ENCODE measurements at places on chromosomes 6 and 20.
A peak's percentile ranks its signal among the peaks of the same experiment; 100 is the strongest.

- peak; percentile 56 for DNase-seq
Observed at GRCh38 chr6:29647927-29648642, 8.8 kb upstream of the MOG start.

DNA sequence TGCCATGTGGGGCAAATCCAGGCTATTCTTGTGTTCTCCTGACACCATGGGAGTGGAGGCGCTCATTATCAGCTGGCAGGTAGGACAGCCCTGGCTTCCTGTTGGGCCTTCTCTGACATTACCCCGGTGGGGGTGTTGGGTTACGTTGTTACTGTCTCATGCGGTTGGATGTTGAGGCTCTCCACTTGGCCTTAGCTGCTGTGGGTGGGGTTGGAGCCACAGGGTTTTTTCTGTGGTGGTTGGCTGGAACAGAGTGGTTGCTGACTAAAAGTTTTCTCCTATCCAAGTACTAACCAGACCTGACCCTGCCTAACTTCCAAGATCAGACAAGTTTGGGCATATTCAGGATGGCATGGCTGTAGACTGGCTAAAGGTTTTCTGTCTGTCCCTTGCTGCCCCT lies 20.2 kb downstream of the RIPK1 start:
- DNase-seq, result no peak

- DNase-seq, result no peak
Observed at GRCh38 chr20:40631119-40631631, 57.9 kb downstream of the MAFB start.

- peak; percentile 27 for DNase-seq
Observed at GRCh38 chr6:138692978-138693909, 80.3 kb upstream of the CCDC28A start.

DNA sequence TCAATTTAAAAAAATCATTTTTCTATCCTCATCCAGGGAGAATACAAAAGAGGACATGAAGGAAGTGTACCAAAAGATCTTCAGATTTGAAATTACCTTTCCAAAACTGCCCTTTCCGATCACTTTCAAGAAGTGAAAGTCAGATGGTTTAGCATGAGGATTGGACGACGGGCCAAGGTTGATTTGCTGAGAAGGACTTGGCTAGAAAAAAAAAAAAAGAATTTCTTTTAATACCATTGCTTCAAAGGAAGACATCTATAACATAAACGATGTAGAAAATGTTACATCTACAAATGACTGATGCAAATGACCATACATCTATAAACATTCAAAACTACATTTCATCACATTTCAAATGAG lies 120.9 kb upstream of the SLC2A12 start:
- no peak for DNase-seq

DNA sequence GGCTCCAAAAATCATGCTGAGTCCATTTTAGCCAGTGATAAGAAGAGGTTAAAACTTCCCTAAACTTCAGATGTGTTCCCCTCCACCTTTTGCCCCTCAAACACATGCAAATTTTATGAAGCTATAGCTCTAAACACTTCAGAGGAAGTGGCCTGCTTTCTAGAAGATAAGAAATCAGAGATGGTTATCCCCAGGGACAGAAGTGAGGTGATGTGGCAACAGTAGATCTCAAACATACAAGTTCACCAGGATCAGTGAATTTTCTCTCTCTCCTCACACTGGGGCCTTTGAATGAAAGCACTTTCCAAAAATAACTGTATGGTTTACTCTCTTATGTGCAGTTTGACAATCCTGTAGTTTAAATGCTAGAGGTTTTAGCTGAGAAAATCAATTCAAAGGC lies 332.0 kb downstream of the BTBD9 start:
- DNase-seq, result no peak

- DNase-seq, result no peak
Observed at GRCh38 chr20:62190639-62191411, 8.0 kb downstream of the MTG2 start.

GRCh38 chr6:75932067-75932466 lies 140.4 kb downstream of the IMPG1 start:
- DNase-seq, result peak; percentile 21

DNA sequence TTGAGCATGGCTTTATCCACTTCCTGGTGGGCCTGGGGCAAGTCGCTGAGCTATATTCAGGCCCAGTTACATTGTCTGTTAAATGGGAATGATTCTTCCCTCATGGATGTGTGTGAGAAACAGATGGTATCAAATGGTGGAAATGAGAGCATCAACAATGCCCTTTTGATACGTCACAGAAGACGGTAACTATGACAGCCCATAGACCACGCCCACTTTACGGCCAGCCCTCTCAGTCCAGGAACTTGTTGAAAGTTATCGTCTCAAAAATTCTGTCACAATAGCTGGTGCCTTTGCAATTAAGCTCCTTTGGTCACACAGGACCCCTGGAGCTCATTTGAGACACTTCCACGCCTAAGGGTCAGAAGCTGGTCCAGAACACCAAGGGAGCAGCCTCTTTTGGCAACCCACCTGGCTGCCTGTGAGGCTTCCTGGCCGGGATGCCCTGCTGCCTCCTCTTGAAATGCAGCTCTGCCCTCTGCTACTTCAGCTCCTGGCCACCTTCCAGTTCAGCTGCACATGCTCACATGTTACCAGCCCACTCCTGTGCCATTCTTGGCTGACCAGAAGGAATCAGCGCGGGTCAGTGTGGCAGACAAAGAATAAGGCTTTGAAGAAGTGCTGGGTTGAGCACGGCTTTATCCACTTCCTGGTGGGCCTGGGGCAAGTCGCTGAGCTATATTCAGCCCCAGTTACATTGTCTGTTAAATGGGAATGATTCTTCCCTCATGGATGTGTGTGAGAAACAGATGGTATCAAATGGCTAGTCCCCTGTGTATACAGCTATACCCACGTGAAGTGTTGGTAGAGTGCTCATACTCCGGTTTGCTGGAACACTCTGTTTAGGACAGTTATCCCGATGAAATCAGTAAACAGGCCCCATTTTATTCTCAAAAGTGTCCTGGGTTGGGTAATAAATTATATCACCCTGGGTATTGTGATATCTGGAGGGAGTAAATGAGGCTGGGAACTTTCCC lies 199.2 kb upstream of the SUPT3H start:
- peak; percentile 9 for DNase-seq

GRCh38 chr6:125270380-125270779 lies 31.4 kb downstream of the HDDC2 start:
- DNase-seq, result no peak

GRCh38 chr6:125107048-125107447 lies 46.5 kb upstream of the TPD52L1 start:
- DNase-seq, result no peak

- DNase-seq, result peak; percentile 52
Observed at GRCh38 chr20:30811885-30812671, 445.4 kb upstream of the DEFB115 start.

DNA sequence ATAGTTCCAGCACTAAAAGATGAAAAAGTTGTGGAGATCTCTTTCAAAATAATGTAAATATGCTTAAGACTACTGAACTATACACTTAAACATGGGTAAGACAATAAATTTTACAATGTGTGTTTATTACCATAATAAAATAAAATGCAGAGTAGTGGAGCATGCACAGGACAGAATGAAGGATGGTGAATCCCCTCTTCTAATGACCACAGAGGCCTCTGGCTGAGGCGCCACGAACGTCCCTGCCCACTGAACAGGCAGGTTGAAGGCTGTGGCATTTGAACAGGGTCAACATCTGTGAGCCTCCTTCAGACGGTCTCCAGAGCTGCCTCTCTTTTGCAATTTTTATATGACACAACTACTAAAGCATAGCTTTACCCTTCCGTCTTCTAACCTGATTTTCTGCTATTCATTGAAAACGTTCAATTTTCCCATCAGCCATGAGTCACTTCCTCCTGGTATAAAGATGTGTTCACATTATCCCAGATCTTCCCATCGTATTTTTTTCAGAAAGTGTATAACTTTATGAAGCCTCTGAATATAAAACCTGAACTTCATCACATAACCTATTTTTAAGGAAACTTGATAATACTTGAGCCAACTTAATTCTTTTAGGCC lies 37.8 kb downstream of the ADGRF4 start:
- no peak for DNase-seq

GRCh38 chr6:102520966-102521365 lies 1127.5 kb downstream of the GRIK2 start:
- peak; percentile 97 for DNase-seq

GRCh38 chr6:142927904-142928303 lies 17.1 kb downstream of the HIVEP2 start:
- no peak for DNase-seq

DNA sequence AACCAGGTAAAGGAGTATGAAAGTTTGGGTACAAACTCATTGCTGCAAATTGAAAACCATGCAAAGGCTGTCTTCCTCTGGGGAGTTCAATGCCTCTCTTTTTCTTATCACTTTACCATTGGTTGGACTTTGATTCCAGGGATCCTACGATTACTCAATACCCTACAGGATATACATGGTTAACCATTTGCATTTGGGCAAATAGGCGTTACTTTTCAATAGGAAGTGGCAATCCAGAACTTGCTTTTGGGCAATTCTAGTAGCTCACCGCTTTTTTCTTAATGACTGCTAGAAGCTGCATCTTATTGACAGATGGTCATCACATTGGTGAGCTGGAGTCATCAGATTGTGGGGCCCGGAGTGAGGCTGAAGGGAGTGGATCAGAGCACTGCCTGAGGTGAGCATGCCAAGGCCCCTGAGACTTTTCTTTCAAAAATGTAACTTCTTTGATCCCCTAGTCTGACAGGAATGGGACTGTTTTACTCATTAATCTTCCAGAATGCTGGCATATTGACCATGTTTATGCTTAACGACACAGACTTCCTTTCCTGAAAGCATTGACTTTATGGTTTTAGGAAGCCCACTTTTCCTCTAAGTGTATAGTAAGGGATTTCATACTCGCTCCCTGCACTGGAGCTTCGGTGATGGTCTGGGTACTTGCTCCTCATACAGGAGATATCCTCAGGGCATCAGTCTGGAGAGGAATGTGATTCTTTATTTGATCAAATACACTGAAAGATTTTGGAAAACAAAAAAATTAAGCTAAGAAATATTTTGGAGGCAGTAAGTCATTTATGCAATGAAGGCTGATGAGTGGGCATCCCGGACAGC lies at the start of gene CCR6:
TSS of gene CCR6 (plus strand) at position 270 of the 831 bp plus-strand sequence. CDS start 13,039 bp downstream, outside the sequence.
- no peak for DNase-seq

GRCh38 chr6:44561060-44561623 lies 173.6 kb downstream of the CDC5L start:
- no peak for DNase-seq

DNA sequence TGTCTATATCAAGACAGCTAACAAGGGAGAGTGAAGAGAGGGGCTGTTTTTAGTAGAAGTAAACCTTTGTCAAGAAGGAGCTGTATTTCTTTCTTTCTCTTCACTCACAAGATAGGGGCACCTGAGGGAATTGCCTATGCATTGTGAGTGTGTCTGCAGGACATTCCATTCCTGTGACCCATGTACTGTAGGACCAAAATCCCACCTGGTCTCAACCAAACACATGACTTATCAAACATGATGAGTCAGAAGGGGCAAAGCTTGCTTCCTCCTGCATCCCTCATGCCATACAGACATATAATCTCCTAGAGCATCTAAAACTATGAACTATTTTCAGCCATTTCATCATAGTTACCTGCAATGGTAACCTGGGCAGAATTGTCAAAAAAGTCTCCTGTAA lies 21.8 kb downstream of the PKHD1 start:
- no peak for DNase-seq

GRCh38 chr20:55472704-55473103 lies 532.6 kb downstream of the CBLN4 start:
- DNase-seq, result no peak

DNA sequence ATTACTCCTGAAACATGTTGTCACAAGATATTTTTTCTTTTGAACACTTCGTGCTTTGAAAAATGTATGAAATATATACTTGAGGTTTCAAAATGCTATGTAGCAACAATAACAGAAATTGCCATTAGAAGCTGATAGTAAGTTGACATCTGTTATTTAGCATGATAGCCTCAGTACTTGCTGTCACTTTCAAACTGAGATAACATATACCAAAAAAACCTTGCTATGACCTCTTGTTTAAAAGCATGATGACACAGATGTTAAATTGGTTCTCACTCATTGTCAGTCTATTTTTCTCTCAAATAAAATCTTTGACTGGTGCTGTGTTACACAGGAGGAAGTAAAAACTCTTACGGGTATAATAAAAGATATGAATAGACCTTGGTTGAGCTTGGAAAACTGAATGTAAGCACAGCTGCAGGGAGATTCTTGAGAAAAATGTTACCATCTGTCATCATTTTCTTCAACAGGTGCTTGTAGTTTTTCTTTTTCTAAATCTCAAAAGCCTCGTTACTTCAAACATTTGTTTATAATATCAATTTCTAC lies 18.6 kb downstream of the MOXD1 start:
- no peak for DNase-seq

DNA sequence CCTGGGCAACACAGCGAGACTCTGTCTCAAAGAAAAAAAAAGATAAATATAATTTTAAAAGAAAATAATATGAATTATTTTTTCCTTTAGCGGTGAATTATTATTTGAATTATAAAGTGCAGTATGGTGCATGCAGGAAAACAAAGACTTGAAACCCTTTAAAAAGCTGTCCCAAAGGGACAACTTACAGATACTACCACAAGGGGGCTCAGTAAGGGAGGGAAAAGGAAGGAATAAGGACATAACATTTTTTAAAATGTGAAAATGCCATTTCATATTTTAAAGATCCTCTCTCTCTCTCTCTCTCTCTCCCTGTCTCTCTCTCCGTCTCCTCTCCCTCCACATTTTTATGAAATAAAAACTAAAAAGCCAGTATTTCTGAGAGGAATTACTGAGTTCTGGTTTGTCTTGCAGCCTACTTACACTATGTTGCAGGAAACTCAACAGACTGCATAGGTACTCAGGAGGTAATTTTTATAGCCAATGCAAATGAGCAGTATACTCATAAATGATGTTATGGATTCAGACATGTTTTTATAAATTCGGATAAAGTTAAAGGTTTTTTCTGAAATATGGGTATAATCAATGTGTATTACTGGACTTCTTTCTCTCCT lies 455.0 kb upstream of the GJE1 start:
- peak; percentile 7 for DNase-seq

GRCh38 chr6:31775633-31776484 lies 1.3 kb downstream of the VWA7 start:
- no peak for DNase-seq

DNA sequence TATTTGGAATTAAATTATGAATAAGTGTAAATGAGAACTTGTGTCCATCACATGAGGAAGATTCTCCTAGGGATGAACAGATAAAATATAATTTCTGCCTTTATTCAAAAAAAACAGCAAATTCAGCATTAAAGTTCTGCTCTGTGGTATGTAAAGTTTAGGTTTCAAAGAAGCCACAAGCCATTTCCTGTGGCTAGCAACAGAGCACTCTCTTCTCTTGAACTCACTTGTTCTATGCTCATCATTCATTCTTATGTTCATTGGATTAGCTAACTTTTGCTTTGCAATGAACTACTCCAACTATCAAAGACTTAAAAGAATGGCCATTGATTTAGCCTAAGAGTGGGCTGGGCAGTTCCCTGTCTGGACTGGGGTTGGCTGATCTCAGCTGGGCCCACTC lies 20.8 kb upstream of the SNRPB2 start:
- no peak for DNase-seq

GRCh38 chr6:106666282-106667021 lies 37.1 kb downstream of the QRSL1 start:
- no peak for DNase-seq

GRCh38 chr6:109759098-109759955 lies 68.2 kb downstream of the FIG4 start:
- no peak for DNase-seq

- DNase-seq, result peak; percentile 93
Observed at GRCh38 chr6:33299237-33299944, 649 bp upstream of the RGL2 start.
